ENCODE measurements at places on chromosomes 11 and 22.

- no peak for DNase-seq
Observed at GRCh38 chr11:46404476-46405017, 13.0 kb upstream of the CHRM4 start.

DNA sequence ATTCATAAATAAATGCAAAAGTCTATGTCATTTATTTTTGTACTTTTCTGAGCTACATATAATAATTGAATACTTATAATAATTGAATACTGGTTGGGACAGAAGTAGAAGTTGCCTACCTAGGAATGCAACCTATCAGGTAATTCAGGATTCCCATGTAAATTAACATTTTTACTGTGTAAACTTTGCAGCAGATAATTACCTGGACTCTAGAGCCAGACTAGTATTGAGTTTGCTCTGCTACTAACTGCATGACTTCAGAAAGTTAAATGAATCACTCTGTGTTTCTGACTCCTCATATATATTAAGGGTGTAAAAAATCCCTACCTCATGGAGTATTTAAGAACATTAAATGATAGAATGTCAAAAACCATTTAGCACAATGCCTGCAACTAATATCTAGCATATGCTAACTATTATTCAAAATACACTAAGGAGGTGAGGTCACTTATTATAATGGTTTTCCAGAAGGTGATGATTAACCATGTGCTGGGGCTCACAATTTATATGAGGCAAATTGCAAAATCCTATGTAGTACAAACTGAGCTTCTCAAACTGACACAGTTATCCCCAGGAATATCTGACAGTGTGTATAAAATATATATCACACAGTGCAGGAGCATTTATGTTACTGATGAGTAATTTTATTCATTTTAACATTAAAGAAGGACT, 138.1 kb upstream of the ANO3 start:
- no peak for DNase-seq

DNA sequence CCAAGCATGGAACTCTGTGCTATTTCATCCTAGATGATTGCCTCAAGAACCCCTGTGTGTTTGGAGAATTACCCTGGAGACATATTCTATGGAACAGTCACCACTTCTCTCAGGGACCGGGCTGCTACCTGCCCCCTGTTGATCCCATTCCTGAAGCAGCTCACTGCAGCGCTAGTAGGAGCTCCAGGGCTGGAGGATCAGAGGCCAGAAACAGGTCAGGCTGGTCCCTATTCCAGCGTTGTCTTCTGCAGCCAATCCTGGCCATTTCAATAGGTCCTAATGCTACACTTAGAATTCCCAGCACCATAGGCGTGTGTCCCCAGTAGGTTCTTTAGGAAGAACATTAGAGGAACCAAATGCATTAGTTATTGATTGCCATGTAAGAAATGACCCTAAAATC, 48.9 kb downstream of the BTG4 start:
- no peak for DNase-seq

- DNase-seq: no peak
Observed at GRCh38 chr11:20881328-20882079, 212.1 kb downstream of the NELL1 start.

DNA sequence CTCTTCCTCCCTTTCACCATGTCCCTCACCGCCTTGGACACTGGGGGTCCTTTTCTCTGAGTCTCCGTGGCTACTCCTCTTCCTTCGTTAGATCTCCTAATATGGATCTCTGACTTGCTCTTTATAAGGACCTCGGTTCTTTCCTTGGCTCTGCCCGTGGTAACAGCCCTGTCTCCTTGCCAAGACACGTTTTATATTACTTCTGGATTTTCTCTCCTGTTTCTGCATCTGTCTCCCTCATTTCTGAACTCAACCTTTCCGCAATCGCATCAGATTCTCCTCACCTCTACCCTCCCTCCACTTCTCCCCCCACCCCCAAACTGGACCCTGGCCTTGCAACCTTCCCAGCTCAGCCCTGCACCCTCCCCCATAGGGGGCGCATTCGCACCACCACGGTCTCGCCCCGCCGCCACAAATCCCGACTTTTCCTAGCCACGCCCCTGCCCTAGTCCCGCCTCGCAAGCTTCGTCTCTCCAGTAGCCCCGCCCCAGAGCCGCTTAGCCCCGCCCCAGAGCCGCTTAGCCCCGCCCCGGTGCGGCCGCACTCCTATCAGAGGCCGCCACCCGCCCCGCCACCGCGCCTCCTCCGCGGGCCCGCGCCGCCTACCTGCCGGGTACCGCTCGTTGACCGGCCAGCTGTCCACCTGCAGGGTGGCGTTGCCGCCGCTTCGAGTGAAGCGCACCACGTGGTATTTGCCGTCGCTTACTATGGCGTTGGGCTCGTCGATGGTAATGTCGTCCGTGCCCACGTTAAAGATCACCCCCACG, 39.0 kb downstream of the SLC22A12 start:
- no peak for DNase-seq

GRCh38 chr11:31555938-31556337, 46.4 kb downstream of the ELP4 start:
- no peak for DNase-seq

- DNase-seq: no peak
Observed at GRCh38 chr11:131875611-131876010, 505.2 kb downstream of the NTM start.

- DNase-seq: no peak
Observed at GRCh38 chr11:23078289-23078971, 218.2 kb upstream of the CCDC179 start.

GRCh38 chr11:104219096-104219495, 55.1 kb upstream of the PDGFD start:
- no peak for DNase-seq

DNA sequence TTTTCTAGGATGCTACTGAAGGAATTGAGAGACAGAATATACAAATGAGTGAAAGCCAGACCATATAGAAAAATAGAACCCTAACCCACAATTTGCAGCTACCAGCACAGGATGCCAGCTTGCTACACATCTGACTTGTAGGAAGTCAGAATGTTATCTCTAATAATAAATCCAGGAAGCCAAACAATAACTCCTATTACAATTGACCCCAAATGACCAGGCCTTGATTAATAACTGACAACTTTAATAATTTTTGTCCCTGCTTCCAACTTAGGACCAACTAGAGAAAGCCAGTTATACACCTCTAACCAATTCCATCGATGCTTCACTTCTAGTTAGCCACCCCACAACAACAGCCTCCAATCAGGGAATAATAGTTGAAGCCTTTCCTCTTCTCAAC, 193.4 kb downstream of the CASP12 start:
- DNase-seq: no peak

DNA sequence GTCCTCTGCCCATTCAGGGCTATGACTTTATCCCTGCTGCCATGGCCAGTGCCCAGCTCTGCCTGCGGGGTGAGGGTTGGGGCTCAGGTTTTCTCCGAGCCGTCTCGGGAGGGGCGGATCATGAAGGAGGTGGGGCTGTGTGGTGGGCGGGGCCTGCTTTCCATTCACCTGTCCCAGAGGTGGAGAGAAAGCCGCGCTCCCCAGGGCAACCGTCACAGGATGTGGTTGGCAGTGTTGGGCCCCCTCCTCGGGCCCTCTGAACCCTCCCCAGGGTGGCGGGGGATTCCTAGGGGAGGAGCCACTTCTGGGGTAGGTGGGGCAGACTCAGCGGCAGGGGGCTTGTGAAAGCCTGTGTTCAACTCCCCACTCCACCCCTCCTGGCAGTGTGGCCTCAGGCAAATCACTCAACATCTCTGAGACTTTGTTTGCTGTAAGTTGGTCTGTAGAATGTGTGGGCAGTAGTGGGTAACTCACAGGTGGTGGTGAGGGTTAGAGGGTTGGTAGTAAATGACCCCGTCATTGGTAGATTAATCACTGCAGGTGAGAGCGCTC, 50.3 kb downstream of the CD6 start:
- DNase-seq: no peak

- no peak for DNase-seq
Observed at GRCh38 chr22:17137170-17137569, 16.0 kb upstream of the TMEM121B start.

- DNase-seq: no peak
Observed at GRCh38 chr11:116504541-116505297, 268.1 kb downstream of the BUD13 start.

DNA sequence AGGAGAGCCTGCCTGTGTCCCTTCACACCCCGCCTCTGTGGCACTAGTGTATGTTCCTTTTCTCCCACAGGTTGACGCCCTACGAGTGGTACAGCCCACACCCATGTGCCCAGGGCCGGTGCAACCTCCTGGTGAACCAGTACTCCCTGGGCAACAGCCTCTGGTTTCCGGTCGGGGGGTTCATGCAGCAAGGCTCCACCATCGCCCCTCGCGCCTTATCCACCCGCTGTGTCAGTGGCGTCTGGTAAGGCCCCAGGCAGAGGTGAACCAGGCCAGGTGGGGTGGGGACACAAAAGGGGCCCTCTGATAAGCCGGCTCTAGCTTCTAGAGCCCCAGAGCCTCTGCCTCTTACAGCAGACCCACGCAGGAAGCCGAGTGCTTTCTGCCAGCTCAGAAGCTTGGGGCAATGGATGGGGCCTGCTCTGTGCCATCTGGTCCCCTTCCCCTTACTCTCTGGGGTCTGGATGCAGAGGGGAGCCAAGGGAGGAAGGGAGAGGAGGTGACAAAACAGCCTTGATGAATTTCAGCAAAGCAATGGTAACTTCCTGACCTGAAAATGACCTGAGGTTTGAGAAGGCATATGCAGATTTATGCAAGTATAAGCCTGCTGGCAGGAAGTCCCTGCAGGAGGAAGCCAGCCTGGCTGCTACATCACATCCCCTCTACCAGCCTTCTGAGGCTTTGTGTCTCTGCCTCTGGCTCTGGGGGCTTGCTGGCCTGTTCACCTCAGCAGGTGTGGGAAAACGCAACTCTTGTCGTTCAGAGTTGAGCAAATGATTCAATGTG, 67.0 kb upstream of the TBCEL start:
- no peak for DNase-seq

DNA sequence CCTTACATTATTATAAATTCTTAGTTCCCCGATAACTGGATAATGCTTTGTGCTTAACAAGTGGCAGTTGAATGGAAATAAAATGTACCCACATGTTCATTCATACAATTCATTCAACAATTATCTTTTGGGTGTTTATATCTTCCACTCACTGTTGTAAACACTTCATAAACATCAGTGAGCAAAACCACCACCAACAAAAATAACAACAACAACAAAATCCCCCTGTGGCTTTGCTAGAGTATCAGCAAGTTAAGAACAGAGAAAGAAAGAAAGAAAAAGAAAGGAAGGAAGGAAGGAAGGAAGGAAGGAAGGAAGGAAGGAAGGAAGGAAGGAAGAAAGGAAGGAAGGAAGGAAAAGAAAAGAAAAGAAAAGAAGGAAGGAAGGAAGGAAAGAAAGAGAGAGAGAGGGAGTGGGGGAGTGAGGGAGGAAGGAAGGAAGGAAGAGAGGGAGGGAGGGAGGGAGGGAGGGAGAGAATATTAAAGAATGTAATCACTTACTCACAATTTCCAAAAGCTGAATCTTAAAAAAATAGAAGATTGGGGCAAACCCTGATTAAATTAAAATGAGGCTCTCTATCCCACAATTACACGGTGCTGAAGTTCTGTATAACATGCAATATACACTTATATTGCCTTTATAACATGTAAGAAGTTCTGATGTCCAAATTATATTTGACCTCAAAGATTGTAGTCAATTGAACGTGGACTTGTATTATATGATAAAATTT, 2238.8 kb downstream of the LRRC4C start:
- no peak for DNase-seq

DNA sequence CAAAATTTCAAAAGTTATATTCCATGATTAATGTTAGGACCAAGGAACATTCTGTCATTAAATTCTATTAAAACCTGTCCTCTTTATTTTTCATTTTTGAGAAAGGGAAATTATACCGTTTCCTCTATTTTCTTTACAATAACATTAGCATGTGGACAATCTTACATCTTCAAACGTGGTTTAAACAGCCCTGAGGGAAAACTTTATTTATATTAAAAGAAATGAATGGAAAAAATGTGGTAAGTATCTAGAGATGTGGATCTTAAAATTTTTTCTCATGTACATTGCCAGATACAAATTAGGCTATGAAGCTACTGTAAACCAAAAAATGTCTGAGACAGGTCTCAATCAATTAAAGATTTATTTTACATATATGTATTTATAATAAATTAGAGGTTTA, 18.9 kb upstream of the FIBIN start:
- no peak for DNase-seq

GRCh38 chr11:99069856-99070444, 49.2 kb downstream of the CNTN5 start:
- no peak for DNase-seq

Data from amygdala (tissue), 56 donors.